Right hindlimb (tissue), 1 donor: ENCODE measurements at places on chromosomes 6 and 20.
A peak's percentile ranks its signal among the peaks of the same experiment; 100 is the strongest.

GRCh38 chr20:33177866-33178265 is 9.9 kb downstream of the BPIFA2 start:
- no peak for DNase-seq

GRCh38 chr20:24407151-24407550 is 62.3 kb upstream of the SYNDIG1 start:
- DNase-seq, result no peak

- no peak for DNase-seq
Observed at GRCh38 chr20:48210111-48211027, 425.1 kb upstream of the SULF2 start.

DNA sequence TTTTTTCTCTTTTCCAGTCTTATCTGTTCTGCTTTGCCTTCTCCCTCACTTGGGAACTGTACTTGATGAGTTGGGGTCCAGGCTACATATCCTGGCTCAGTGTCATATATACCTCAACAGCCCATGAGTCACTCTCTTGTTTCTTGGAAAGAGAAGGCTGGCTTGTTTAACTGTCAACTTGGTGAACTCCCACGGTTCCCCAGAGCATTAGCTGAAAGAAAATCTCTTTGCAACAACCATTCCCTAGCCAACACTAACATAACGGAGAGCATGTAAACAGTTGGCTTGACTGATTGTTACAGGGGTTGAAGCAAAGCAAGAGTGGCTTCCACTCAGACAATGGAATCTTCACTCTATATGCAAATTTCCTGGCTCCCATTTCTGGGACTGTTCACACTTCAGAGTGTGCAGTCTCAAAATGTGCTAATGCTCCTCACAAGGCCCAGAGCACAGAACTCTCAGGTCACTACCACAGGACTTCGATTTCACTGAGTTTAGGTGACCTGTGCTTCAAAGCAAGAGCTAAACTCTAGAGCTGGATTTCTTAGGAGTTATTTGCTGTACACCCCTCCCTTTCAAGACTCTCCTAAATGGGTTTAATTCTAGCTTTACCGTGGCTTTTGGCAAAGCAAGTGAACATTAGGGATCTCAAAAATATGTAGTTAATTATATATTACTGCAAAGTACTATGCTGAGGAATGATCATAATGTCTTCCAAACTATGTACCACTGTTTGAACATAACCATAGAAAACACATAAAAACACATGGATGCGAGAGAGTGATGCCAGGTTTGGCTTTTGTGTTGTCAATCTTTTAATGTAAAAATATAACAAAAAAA is 609.8 kb downstream of the RFPL4B start:
- DNase-seq, result peak; percentile 79

GRCh38 chr6:31400467-31401289 is 2.7 kb upstream of the MICA start:
- peak; percentile 88 for DNase-seq
